ENCODE measurements at places on chromosomes 3 and 15.

DNA sequence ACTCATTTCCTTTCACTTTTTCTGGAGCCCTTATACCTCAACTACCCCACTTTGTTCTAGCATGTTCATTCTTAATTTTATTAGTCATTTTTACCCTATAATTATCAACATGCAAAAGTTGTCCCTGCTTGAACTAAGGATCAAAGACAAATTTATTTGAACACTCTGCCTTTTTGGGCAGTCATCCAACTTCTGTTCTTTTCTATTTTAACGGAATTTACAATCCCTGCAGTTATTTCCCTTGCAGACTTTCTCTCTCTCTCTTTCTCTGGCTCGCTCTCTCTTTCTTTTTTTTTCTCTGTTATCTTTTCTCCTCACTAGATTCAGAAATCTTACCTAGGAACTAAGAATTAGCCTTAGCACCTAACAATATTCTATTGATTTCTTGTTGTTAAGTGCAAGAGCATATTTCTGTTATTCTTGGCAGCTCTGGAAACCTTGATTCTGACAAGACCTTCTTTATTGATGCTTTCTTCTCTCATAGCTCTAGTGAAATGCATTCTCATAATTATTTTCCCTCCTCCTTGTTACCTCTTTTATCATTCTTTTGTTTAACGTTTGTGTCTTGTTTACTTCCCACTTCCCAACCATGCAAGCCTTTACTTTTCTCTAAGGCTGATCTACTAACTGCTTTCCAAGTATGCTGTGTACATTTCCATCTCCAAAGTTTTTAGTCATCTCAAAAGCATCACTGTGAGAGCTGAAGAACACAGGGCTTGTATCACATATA, 951.6 kb downstream of the DIPK2A start:
- DNase-seq: no peak

- no peak for DNase-seq
Observed at GRCh38 chr15:30033763-30034162, 49.0 kb upstream of the GOLGA8J start.

GRCh38 chr3:31709005-31709404, 176.3 kb downstream of the STT3B start:
- no peak for DNase-seq

- peak; percentile 17 for DNase-seq
Observed at GRCh38 chr3:94709249-94709902, 646.5 kb downstream of the NSUN3 start.

- no peak for DNase-seq
Observed at GRCh38 chr15:31082771-31083369, 18.7 kb downstream of the TRPM1 start.

GRCh38 chr3:28326458-28326926, 22.0 kb upstream of the ZCWPW2 start:
- DNase-seq: no peak

GRCh38 chr3:31025541-31025940, 131.1 kb upstream of the GADL1 start:
- DNase-seq: no peak

GRCh38 chr15:84967380-84967779, 14.3 kb upstream of the PDE8A start:
- no peak for DNase-seq

GRCh38 chr3:107524326-107524840, 1.6 kb downstream of the BBX start:
- peak; percentile 58 for DNase-seq

GRCh38 chr3:64551697-64552096, 136.1 kb downstream of the ADAMTS9 start:
- peak; percentile 54 for DNase-seq

- peak; percentile 61 for DNase-seq
Observed at GRCh38 chr3:172675441-172676193, 35.2 kb downstream of the NCEH1 start.

DNA sequence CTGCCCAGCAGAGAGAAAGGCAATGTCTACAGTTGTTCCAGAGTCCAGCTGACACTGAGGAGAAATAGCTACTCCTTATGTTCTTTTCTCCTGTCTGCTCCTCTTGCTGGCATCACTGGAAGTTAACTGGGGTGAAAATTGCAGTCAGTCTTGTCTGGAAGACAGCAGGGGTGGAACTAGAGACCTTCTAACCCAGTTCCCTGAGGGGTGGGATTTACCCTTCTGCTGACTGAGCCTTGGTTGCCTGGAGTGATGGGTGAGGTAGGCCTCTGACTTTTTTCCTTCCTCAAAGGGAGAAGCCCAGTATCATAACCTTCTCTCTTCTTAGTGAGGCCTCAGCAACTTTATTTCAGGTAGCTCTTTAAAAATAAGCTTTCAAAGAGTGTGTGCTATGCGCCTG, 16.2 kb downstream of the ZNF609 start:
- no peak for DNase-seq

DNA sequence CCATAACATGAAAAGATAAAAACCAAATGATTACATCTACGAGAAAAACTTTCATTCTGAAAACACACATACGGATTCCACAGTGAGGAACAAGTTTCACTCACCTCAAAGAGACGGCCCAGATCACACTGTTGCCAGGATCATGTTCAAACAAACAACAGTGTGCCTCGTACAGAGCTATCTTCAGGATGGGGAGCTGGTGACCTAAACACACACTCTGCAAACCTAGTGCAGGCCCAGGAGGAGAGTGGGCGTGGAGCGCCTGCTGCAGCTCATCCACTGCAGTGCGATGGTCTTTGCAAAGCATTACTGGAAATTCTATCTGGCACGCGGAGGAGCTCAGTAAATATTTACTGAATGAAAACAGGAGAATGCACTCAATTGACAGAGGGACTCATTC, 38.5 kb downstream of the TAMM41 start:
- DNase-seq: peak; percentile 65

DNA sequence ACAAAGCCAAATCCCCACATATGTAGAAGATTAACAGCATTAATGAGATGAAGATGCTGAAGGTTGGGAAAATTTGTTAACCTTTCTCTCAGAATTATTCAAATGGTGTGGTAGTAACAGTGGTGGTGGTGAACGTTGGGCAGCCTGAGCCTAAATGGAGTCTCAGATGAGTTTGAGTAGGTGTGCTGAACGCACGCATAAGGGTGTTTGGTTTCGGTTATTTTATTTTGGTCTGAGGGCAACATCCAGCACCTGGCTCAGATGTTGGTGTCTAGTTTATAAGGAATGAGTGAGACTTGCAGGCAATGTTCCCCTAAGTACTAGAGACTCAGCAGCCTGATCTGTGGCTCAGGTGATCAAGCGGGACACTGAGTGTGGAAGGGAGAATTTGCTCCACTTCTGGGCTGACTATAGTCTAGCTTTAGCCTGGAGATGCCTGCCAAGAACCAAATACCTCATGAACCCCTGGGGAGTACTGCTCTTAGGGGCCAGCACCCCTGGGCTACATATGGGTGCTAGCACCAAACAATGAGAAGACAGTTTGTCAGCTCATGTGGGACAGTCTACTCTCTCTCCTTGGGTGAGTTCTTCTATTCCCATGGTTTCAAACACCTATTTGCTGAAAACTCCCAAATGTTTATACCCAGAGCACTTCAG, 39.5 kb upstream of the ATP2C1 start:
- no peak for DNase-seq

DNA sequence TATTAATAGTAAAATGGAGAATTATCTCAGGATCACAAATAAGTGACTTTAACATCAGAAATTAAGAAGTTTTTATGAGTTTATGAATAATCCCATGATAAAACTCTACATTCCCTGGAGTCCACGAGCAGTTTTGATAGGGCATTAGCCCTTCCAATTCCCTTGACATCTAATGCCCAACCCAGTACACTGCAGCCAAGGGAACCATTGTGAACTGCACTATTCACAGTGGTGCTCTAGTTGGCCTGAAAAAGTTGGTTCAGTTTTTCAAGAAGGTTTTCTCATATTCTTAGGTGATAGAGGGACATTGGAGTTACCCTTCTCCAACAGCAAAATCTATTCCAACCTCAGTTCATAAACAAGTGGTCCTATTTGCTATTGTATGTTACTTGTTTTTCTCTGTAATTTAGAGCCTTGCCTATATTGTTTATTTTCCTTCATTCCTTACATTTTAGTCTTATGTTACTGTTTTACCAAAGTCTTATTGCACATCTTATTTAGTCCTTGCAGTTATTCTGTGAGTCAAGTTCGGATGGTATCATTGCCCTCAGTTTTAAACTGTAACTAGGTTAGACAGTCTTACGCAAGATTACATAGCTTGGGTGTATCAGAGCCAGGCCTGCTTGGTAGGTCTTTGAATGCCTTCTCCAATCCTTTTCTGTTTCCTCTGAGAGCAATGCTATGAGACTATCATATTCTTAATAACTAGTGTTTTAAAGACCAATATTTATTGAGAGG, 57.9 kb upstream of the SAMMSON start:
- no peak for DNase-seq

DNA sequence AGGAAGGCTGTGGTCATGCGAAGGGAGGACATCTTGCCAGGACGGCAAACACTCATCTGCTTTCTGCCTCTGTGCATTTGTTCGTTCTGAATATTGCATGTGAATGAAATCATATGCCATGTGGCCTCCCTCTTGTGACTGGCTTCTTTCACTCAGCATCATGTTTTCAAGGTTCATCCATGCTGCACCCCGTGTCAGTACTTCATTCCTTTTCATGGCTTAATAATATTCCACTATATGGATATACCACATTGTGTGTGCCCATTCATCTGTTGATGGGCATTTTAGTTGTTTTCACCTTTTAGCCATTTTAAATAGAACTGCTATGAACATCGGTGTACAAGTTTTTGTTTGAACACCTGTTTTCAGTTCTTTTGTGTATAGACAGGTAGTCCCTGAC, 118.7 kb downstream of the GABRG3 start:
- no peak for DNase-seq

DNA sequence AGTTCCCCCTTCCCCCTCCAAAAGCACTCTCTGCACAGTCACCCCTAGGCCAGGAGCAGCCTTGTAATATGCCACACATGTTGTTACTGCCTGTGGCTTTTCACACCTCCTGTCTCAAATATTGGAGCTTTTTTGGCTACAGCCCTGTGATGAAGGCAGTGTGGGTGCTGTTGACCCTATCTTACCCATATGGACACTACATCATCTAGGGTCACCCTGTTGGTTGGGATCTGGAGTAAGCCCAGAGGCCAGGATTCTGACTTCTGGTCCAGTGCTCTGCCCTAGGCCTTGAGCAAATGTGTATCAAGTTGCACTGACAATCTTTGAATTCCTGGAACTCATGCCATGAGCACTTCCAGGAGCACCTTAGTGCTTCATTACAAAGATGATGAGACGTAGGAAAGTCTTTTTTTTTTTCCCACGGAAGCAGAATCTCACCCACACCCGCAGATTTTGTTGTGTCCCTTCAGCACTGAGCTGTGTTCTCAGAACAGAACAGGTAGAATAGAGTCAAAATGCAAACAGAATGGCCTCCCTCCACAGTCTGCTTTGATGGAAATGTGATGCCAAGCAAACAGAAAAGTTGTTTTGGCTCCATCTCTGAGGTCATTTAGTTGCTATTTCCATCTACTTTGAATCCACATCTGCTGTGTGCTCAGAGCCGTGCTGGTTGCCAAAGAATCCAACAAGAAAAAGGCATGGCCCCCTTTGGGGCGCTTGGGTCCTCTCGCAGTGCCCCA, 49.6 kb downstream of the SMAD3 start:
- peak; percentile 30 for DNase-seq

GRCh38 chr15:71202712-71203111, 87.4 kb downstream of the THSD4 start:
- DNase-seq: no peak

DNA sequence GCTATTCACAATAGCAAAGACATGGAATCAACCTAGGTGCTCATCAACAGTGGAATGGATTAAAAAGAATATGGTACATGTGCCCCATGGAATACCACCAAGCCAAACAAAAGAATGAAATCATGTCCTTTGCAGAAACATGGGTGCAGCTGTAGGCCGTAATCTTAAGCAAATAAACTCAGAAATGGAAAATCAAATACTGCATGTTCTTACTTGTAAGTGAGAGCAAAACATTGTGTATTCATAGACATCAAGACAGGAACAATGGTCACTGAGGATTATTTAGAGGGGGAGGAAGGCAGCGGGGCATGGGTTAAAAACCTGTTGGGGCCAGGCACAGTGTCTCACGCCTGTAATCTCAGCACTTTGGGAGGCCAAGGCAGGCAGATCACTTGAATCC, 304.7 kb upstream of the ROBO2 start:
- peak; percentile 43 for DNase-seq

- no peak for DNase-seq
Observed at GRCh38 chr3:58198804-58199203, 12.0 kb downstream of the DNASE1L3 start.

DNA sequence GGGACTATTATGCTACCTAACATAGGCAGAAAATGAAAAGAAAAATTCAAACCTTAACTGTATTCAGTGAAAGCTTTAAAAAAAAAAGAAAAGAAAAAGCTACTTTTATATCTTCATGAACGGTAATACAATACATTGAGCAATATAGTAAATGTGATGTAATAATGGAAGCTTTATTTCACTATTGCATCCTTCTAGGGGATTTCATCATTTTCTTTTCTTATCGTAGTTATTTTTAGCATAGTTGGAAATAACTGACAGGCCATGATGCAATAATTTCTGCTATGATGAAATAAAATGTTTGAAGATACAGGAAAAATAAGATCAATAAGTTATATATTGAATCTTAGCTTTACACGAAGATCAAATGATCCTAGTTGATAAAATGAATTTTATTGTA, 40.3 kb upstream of the ZCWPW2 start:
- no peak for DNase-seq

DNA sequence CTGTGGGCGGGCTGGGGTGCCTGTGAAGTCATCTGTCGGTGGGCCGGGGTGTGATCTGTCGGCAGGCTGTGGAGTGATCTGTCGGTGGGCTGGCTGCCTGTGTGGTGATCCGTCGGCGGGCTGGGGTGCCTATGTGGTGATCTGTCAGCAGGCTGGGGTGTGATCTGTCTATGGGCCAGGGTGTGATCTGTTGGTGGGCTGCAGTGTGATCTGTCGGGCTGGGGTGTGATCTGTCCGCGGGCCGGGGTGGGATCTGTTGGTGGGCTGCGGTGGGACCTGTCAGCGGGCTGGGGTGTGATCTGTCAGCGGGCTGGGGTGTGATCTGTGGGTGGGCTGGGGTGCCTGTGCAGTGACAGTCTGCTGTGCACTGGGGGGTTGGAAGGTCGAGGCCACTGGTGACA, 204.5 kb downstream of the XXYLT1 start:
- no peak for DNase-seq

- DNase-seq: no peak
Observed at GRCh38 chr3:194606941-194607340, 26.3 kb downstream of the TMEM44 start.

DNA sequence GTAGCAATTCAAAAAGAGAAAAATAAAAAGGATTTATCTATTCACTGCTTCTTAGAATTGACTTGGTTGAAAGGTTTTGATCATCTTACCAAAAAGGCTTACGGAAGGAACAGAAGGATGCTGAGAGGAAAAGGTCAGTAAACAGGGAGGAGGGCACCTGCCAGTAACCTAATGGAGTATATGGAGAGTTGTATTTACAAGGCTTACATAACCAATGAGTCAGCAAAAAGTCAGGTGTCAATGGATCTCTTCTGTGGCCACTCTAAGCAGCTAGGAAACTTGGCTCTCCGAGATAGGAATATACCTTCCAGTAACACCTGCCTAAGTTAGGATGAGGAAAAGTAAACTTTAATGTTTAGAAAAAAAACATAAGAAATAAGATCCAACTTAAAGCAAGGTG, 80.5 kb upstream of the PLXND1 start:
- DNase-seq: peak; percentile 86

- DNase-seq: no peak
Observed at GRCh38 chr3:52912885-52913731, 15.8 kb upstream of the STIMATE start.

- no peak for DNase-seq
Observed at GRCh38 chr3:10763817-10764258, 52.2 kb upstream of the SLC6A11 start.

Measured in DMS53 (cell line).